Pancreas (tissue), 10 donors: ENCODE measurements at places on chromosomes 7 and 10. TPM values are rescaled to one million over a fixed set of nuclear protein-coding genes. Genes with fewer than 3 reads are reported as not detected.

DNA sequence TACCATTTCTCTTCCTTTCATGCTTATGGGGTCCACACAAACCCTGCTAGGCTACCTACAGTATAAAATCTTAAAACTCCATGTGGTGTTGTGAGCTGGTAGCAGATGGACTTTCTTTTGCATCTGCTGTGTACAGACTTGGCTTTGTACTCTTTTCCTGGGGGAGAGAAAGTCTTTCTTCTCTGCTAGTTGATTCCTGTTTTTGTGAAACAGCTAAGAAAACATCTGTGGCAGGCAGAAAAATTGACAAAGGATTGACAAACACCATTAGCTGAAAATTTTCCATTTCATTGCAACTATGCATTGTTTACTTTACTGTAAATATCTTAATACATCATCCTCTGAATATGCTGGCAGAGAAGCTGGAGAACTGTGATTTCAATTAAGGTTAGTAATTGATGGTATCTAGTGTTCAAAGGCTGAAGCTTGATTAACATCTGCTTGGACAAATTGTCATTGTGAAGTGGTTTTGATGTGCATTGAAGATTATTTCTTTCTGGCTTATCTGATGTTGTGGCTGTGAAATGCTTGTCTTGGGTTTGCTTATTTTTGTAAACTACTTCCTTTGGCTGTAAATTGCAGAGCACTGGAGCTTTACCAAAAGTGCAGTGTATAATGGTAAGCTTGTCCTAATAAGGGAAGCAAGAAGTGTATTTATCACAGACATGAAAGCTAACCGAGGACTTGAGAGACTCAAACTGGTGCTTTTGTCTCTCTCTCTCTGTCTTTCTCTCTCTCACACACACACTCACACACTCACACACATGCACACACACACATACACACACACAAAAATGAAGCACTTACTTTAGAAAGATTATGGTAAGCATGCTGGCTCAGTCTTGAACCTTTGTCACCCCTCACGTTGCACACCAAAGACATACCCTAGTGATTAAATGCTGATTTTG, at the start of gene FOXP2:
TSS of gene FOXP2 (plus strand) at position 660 of the 908 bp plus-strand sequence. CDS start 11,697 bp downstream, outside the sequence.
- no peak for DNase-seq
- H3K27me3 ChIP-seq: no peaks in the 10 kb centered on the region
- peaks cover 4% of the 10 kb centered on the region for H3K4me1 ChIP-seq
- no peaks in the 10 kb centered on the region for H3K36me3 ChIP-seq
- H3K27ac ChIP-seq: peak within 1 kb of the TSS; percentile 68

- H3K4me1 ChIP-seq: no peaks in the 10 kb centered on the region
- H3K27me3 ChIP-seq: no peaks in the 10 kb centered on the region
- no peak for DNase-seq
Measured at GRCh38 chr7:47198159-47198558, 383.8 kb downstream of the TNS3 start.

DNA sequence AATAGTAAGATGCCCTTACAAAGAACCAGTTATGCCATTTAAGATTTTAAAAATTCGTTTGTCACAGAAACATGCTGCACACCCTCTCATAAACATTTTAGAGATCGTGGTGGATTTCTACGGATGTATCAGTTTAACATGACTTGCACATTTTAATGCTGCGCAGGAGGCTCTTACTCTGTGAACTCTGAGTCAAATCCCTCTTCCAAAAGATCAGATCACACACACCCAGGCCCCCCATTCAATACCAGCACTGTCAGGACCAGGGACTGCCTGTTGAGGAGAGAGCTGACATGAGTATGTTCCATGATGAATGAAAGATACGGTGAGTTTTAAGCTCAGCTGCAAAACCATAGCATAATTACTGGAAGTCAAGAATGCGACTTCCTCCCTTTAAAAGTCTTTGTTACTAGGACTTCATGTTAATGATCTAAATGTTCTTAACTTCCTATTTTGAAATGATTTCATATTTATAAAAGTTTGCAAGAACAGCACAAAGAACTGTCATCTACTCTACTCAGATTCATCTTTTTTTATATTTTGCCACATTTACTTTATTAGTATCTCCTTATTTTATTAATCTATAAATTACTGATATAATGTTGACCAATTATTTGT, 500.2 kb downstream of the GLRX3 start:
- no peak for DNase-seq
- H3K36me3 ChIP-seq: no peaks in the 10 kb centered on the region
- no peak overlapping the region for H3K27ac ChIP-seq
- no peaks in the 10 kb centered on the region for H3K27me3 ChIP-seq
- no peaks in the 10 kb centered on the region for H3K4me1 ChIP-seq
- H3K4me3 ChIP-seq: no peak overlapping the region

GRCh38 chr7:68235937-68236336, 1239.3 kb downstream of the TYW1 start:
- H3K4me3 ChIP-seq: no peak overlapping the region
- H3K27ac ChIP-seq: no peak overlapping the region
- H3K4me1 ChIP-seq: no peaks in the 10 kb centered on the region
- DNase-seq: no peak
- no peaks in the 10 kb centered on the region for H3K27me3 ChIP-seq

DNA sequence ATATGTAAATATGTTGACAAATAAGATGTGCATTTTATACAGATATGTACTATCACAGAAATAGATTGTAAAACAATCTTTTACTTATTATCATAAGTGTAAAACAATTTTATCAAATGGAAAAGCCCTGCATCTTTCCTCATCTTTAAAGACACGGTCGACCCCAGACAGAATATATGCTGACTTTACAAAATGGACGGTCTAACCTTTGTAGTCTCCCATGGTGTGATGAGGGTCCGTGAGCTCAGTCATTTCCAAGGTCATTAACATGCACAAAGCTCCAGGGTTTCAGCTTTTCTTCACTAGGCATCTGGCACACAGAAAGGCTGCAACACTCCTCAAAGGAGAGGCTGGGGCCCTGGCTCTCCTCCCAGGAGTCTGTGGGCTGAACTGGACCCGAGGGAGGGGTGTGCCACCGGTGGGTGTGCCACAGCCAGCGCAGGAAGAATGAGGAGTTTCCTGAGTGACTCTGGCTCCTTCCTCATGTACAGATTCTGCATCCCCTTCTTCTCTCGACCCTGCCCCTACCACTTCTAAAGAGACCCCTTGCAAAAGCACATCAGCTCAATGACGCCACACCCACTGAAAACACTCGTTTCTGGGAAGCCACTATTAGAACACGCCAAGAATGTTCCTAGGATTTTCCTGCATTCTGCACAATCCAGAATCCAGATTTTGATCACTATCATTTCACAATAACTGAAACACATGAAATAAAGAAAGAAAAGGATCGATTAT, 26.2 kb upstream of the ABLIM1 start:
- H3K27me3 ChIP-seq: no peaks in the 10 kb centered on the region
- H3K4me1 ChIP-seq: peaks cover 22% of the 10 kb centered on the region
- peak; percentile 64 for DNase-seq

The TRIM74 gene
- total RNA-seq: 0.32 TPM

The CACNB2 gene
- total RNA-seq: 5.1 TPM
